HCEC 1CT (cell line): ENCODE measurements at places on chromosomes 7 and 10.

GRCh38 chr7:33774762-33775523 lies 130.4 kb upstream of the BMPER start:
- peak; percentile 62 for DNase-seq

GRCh38 chr7:16065939-16066338 lies 355.4 kb downstream of the CRPPA start:
- DNase-seq = no peak

- no peak for DNase-seq
Measured at GRCh38 chr7:96040250-96040772, 268.0 kb downstream of the DYNC1I1 start.

- DNase-seq = no peak
Measured at GRCh38 chr7:138625849-138626230, 75.3 kb downstream of the SVOPL start.

DNA sequence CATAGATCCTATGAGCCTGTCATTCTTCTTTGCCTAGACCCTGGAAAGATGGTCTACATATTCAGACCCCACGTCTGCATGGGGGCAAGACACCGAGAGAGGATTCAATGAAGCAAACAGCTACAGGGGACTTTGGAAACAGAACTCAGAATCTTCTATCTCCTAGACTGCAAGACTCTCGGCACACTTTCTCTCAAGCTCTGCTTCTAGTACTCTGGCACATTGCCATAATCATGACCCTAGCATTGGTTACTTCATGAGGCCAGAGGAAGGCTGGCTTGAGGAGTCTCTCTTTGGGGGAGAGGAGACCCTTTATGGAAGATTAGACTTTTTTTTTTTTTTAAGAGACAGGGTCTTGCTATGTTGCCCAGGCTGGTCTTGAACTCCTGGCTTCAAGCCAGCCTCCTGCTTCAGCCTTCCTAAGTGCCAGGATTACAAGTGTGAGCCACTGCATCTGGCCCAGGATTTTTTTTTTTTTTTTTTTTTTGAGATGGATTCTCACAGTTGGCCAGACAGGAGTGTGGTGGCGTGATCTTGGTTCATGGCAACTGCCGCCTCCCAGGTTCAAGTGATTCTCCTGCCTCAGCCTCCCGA lies 20.7 kb downstream of the CCDC3 start:
- DNase-seq = no peak

- no peak for DNase-seq
Measured at GRCh38 chr7:143384661-143385631, 3.8 kb downstream of the ZYX start.

GRCh38 chr7:140153666-140154161 lies 23.1 kb downstream of the KDM7A start:
- DNase-seq = no peak

DNA sequence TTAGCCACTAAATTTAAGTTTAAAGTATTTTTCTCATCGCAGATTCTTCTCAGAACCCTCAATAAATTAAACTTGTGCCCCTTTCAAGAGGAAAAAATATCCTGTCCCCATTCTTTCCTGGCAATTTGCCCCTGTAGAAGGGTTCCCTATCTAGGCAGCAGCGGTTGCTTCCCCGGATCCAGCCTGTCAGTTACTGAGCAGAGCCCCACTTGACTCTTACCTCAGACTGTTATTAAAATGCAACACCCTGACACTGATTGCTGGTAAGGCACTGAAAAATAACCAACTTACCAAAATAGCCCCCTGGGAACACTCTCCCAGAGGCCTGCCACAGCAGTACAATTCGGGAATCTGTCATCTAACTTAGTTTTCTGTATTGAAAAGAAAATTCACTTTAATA lies 13.9 kb downstream of the LMTK2 start:
- DNase-seq = no peak

GRCh38 chr7:46720761-46721160 lies 799.7 kb upstream of the IGFBP3 start:
- no peak for DNase-seq

DNA sequence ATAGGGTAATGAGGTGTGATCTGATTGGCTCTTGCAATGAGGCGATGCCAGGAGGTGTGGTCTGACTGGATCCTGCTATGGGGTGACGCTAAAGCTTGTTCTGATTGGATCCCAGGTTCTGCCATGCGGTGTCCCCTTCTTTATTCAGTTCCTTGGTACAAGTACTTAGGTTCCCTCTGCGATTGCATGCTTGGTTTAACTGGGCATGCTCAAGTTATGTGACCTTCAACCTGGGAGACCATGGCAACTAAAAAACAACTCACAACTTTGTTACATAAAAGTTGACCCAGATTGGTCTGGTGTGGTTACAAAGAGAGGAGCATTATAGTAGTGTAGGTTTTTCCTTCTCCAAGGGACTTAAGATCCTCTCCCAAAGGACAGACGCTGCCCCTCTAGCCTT lies 49.5 kb upstream of the DNAJC1 start:
- no peak for DNase-seq

DNA sequence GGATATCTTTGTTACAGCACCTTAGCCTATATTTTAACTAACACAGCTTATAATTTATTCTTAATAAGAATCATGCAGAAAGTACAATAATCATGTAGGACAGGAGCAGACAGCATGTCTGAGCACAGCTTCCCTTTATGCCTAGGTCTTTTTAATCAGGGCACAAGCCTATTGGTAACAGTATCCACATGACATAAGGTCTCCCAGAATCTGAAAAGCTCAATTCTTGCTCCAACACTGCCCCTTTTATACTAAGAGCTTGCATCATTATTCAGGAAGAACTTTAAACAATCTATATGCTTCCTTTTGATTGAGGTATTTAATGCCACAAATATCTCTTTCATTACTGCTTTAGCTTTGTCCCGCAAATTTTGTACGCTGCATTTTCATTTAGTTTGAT lies 31.6 kb downstream of the IL6 start:
- DNase-seq = no peak

DNA sequence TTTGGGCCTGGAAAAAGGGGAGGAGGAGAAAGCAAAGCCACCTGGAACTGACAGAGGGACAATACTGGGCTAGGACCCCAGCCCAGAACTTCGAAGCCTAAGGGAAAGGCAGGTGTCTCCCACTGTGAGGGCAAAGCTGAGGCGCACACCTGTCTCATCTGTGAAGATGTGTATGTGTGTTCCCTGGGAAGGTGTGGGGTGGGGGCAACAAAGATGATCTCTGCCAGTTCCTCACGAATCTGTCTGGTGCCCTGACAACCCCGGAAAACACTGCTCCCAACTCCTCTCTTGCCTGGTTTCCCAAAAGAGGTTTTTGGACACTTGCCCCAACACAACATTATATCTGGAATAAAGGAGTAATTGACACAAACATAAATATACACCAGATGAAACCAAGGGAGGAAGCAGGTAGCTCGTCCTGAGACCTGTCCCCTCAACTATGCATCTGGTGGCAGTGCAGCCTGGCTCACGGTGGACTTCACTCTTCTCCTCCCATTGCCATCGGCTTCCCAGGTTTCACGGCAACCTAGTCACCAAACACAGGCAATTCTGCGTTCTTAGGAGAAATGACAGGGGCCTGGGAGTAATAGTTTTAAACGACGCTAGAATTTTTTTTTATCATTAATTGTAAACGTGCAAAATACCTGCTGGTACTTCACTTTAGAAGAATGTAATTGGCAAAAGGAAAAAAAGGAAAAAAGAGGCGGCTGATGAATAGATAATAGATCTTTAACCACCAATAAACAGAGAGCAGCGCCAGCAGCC lies 1.7 kb upstream of the EMX2 start:
- no peak for DNase-seq

DNA sequence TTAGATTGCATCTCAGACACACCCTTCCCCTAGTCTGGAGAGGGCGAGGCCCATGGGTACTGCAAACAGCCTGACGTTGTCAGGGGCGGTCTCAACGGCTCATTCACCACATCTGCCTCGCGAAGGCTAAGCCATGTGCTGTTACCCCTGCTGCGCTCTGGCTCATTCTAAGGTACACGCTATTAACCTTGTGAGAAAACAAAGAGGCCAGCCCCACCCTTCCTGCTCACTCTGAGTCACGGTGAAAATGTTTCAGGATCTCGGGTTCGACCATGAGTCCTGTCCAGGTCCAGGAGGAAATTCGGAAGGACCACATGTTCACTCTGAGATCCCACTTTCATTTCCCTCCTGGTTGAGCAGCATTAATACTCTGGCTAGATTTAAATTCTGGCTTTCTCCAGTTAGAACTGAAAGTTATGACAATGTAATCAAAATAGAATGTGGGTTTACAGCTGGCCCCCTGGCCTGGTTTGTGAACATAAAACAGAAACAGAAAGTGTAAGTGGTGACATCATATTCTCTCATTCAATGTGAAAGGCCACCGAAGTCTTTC lies 55.2 kb downstream of the EGFR start:
- DNase-seq = peak; percentile 94

- no peak for DNase-seq
Measured at GRCh38 chr10:48493083-48493871, 111.6 kb downstream of the ARHGAP22 start.

DNA sequence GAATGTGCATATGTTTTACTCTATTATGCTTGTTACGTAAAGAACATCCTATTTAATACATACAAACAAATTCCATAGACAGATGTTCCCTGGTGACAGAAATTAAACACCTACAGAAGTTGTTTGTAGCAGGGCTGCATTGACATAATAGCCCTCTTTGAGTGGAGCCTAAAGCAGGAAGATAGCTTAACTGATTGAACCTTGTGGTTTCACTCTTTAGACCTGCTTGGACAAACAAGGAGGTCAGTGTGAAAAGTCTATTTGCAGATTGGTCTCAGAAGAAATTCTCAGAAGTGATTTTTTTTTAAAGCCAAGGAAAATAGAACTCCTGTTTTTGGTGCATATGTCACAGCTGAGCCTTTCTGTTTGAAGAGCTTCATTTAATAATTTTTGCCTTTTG lies 121.3 kb downstream of the PPP1R9A start:
- no peak for DNase-seq

DNA sequence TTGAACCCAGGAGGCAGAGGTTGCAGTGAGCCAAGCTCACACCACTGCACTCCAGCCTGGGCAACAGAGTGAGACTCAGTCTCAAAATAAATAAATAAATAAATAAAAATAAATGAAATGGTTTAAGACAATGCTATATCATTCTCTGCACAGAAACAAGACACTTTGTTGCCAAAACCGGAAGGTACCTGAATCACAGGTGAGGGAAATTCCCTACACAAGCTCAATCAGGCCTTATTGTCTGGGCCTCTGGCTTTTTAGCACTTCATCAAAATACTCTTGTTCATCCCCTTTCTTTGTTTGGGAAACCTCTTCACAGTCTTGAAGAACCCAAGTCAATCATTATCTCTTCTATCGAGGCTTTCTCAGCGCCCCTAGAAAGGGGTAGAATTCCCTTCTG lies 166.1 kb upstream of the NPSR1 start:
- no peak for DNase-seq

DNA sequence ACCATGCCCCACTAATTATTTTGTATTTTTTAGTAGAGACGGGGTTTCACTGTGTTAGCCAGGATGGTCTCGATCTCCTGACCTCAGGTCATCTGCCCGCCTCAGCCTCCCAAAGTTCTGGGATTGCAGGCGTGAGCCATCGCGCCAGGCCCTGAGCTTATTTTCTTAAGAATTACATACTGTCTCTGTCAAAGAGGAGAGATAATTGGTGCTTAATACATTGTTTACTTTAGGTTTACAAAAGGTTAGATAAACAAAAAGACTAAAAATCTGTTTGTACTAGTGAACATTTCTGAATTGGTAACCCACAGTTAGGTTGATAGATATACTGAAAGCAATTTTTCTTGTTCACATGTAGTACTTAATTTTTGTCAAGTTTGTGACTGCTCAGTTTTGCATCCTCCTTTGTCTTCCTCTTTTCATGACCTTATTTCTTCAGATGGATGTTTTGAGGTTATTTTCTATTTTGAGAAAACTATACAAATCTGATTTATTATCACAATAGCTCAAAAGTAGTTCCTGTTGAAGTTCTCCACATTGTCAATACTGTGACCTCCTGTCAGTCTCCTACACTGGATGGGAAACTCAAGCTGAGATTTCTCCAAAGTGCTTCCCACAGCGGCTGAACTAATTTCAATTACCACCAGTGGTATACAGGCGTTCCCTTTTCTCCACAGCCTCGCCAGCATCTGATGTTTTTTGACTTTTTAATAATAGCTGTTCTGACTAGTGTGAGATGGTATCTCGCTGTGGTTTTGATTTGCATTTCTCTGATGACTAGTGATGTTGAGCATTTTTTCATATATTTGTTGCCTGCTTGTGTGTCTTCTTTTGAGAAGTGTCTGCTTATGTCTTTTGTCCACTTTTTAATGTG lies 22.5 kb downstream of the HHEX start:
- peak; percentile 53 for DNase-seq

- DNase-seq = no peak
Measured at GRCh38 chr10:57624856-57625592, 642.7 kb downstream of the IPMK start.
